IPS DF 6.9 (cell line): ENCODE measurements at places on chromosomes 7 and 10.

GRCh38 chr7:90411510-90411909, 8.2 kb downstream of the CLDN12 start:
- no peak for DNase-seq

DNA sequence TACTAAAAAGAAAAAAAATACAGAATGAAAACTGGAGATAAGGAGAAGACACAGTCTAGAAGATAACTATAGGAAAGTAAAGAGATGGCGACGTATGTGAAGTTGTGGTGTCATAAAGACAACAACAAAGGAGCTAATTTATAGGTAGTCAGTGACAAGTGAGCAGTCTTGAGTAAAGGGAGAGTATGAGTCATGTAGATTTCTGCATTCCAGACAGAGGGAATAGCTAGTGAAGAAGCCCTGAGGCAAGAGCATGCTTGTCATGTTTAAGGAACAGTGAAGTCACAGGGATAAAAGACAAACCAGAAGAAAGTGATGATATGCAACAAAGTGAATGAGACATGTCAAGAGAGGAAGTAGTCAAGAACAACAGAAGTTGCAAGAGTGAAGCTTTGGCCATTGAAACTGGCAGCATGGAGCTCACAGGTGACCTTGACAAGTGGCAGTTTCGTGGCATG, 2.3 kb upstream of the MIOS start:
- no peak for DNase-seq

- DNase-seq = no peak
Observed at GRCh38 chr7:121744877-121745276, 128.1 kb upstream of the PTPRZ1 start.

DNA sequence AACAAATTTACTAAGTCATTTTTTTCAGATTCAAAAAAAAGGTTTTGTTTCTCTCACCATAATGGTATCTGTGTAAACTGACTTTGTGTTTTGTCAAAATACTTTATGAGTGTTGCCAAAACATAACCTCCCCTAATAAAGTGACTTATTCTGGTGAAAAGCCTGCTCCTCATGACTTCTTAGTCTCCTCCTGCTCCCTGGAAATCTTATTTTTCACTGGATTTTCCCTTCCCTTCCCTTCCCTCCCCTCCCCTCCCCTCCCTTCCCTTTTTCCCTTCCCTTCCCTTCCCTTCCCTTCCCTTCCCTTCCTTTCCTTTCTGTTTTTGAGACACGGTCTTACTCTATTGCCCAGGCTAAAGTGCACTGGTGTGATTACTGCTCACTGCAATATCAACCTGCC, 650.1 kb upstream of the GHITM start:
- no peak for DNase-seq

- DNase-seq = no peak
Observed at GRCh38 chr7:57178768-57179139, 46.5 kb upstream of the ZNF479 start.

- no peak for DNase-seq
Observed at GRCh38 chr7:64685091-64685490, 19.2 kb downstream of the ZNF107 start.

DNA sequence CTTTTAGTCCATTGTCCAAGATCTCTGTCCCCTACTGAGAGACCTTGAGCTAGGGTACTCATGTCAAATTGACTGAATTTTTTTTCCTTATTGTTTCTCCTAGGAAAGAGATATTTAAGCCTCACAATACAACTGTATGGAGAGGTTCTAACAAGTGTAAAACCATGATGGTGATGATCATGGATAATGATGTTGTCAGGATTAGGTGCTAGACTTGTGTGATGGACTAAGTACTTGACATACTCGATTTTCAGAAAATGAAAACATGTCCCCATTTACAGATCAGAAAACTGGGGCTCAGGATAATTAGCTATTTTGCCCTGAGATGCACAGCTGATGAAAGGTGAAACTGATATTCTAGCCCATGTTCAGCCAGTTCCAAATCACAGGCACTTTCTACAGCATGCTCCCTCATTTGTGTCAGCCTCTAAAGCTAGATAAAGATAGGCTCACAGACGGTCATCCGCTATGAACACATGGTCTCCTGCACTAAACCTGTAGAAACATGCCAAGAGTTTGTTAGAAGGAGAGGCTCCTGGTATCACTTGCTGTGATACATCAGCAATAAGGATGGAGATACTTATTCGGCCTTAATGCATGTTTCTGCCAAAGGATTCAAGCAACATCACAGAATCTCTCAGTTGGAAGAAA, 67.6 kb downstream of the CREB3L2 start:
- no peak for DNase-seq

GRCh38 chr10:43361547-43362190, 9.8 kb upstream of the FXYD4 start:
- DNase-seq = no peak

- no peak for DNase-seq
Observed at GRCh38 chr7:79290841-79291497, 162.5 kb downstream of the MAGI2 start.

GRCh38 chr10:97827702-97828291, 21.8 kb upstream of the GOLGA7B start:
- no peak for DNase-seq

GRCh38 chr7:105127179-105127578, 113.2 kb downstream of the KMT2E start:
- no peak for DNase-seq

DNA sequence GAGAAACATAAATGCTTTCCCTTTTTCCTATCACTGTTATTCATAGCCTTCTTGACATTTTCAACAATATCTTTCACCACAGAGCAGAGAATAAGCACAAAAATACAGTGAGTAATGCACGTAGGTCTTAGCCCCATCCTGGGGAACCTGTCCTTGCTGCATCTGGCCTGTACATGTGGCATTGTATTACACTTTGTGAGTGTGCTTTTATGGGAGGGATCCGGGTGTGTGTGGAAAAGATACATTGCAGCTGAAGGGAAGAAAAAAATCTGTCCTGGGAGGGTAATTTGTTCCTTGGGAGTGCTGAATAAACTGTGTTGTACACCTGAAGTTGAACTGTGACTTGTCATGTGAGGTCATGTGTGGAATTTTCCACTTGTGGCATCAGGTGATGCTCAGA, 422.7 kb upstream of the LRGUK start:
- no peak for DNase-seq

GRCh38 chr7:101999393-101999792, 182.0 kb downstream of the CUX1 start:
- DNase-seq = no peak

DNA sequence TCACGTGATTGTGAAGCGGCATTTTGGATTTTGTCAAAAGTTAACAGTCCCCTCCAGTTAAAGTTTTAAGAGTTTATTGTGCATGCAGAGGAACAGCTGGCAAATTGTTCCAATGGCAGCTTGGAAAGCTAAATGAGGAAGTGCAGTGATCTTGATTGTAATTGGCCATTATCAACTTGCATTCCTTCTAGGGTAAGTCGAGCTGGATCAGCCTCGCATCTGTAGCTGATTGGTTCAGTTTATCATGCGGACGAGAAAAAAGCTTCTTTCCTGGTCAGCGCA, 566 bp downstream of the ZNF789 start:
- no peak for DNase-seq

- DNase-seq = no peak
Observed at GRCh38 chr7:23658831-23659427, 21.1 kb upstream of the FAM221A start.

GRCh38 chr10:128859738-128860386, 607.2 kb upstream of the MGMT start:
- DNase-seq = peak; percentile 27

- no peak for DNase-seq
Observed at GRCh38 chr10:78523453-78523852, 489.8 kb downstream of the RPS24 start.

- no peak for DNase-seq
Observed at GRCh38 chr10:51667678-51668335, 31.6 kb downstream of the CSTF2T start.

DNA sequence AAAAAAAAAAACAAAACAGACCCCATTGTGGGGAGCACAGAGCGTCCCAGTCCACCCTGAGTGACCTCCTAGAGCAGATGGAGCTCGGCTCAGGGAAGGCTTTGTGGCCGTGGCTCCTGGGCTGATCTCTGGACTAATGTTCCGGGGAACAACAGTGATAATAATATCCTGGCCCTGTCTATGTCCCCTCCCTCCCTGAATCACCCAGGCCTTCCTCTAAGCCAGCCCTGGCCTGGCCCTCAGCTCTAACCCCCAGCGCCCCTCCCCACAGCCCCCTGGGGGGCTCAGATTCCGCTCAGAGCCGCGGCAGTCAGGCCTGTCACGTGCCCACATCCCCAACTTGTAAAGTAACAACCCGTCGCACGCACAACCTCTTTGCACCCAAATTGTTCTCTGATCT, 48.3 kb downstream of the MICALL2 start:
- DNase-seq = no peak

DNA sequence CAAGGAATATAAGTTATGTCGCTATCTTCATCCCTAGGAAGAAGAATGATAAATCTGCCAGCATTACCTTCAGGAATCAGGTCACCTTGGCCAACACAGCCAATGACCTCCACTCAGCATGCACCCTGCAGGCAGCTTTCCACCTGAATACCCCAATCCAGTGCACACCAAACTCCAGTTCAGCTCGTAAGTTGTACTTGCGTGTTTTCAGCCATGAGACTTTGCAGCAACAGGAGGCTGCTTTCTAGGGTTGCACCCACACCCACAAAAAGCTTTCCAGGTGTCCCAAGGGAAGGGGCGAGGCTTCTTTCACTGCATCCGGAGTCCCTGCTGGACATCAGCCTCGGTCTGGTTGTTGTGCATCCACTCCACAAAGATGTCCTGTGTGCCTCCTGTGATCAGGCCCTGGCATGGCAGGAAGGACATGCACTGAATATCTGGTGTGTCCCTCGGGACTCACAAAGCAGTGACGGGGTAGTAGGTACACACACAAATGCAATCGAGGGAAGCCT, 282.9 kb downstream of the GRID1 start:
- DNase-seq = no peak

DNA sequence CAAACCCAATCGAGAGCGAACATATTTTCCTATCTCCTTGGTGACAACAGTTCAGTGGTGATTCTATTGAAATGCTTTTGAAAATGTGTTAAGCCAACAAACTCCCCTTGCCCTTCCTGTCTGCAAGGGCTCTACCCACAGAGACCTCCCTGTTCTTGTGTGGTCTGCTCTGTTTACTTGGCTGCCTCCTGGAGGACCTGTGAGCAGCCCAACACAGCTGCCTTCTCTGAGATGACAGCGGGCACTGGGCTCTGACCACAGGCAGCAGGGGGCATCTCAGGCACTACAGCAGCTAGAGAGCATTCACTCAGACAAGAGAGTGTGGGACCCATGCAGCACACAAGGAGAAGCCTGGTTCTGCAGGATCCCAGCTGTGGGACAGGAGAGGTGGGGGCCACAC, 416.4 kb downstream of the TCERG1L start:
- DNase-seq = no peak

DNA sequence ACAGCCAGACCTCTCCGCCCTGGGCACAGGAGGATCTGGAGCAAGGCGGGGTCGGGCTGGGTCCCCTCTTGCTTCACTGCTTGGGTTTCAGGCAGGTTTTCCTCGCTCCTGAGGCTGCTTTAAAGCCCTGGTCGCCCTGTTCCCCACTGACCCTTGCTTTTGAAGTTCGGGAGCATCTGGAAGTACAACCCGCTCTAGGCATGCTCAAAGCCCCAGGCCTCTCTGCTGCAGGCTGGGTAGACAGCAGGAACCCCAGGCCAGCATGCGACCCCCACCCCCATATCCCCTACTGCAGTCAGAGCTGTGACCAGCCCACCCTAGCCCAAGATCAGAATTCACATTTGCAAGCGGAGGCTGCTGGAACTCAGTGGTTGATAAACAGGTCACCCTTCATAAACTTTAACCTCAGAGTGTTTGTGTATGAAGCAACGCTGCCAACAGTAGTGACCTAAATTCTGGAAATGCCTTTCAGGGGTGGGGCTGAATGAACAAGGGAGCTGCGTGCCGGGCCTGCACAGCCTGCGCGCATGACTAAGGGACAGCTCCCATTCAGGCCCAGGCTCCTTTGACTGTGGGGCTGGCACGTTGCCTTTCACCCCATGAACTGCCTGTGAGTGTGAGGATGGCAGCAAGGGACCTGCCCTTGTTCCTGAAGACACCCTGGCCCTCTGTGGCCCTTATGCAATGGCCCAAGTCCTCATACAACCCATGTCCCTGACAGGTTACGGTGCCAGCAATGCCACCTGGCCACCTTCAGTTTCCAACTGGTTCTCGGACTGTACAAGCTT, 52.5 kb downstream of the PROSER2 start:
- no peak for DNase-seq

DNA sequence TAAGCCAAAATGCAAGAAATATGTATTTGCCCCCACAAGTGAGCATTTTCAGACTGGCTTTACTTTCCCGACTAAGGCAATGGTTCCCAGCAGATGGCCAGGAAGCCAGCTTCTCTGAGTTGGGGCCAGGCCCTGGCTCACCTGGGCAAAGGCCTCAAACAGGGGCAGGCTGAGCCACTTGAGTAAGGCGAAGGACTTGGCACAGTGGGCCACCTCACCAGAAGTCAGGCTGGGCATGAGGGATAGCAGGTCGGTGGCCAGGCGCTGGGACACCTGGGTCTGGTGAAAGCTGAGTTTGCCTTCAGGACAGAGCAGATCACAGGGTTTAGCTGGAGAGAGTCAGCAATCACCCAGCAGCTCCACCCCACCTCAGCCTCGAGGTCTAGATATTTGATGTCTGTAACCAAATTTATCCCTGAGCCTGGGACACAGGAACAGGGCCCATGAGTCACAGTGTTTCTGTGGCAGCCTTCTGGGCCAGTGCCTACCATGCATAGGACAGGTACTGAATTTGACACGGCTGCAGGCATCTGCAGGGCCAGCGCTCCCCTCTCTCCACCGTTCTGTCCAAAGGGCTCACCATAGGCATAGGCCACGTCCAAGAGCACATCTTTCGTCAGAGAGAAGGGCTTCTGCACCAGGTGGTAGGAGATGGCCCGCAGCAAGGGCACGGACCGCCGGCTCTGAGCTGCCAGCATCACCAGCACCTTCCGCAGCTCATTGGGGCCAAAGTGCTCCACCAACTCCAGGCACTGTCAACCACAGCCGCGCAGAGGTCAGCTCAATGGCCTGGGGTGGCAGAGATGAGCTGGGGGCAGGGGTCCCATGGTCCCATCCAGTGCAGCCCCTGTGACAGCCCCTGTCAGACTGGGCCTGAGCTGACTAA, 7.3 kb downstream of the TBRG4 start:
- no peak for DNase-seq

DNA sequence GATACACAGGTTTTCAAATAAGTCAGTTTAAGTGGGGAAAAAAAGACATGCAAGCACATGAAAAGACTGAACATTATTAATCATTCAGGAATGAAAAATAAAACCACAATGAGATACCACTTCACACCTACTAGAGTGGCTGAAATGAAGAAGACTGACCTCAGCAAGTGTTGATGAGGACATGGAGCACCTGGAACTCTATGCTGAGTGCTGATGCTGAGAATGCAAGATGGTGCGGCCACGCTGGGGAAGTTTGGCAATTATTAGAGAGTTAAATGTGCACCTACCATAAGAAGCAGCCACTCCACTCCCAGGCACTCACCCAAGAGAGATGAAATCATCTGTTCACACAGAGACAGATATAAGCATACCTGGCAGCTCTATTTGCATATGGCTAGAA, 32.9 kb upstream of the ELFN1 start:
- DNase-seq = no peak
